Kidney (tissue), 22 donors: ENCODE measurements at places on chromosomes 5 and 9.

DNA sequence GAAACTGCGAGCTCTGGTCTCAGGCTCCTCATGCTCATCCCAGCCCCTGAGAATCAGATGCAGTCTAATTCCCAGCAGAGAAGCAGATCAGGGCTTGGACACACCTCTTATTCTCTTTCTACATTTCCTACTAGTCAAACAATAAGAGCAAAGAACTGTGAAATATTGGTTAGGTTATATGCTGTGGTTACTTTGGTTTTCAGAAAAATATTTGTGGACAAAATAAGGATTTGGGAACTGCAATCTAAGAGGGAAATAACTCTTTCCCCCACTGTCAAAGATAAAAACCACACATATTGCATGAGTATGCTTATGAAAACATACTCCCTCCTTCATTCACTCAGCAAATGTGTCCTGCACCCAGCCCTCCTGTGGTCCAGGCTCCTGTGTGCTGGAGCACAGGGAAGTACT, 164.5 kb upstream of the S1PR3 start:
- no peak overlapping the region for H3K27ac ChIP-seq
- H3K27me3 ChIP-seq, result no peaks in the 10 kb centered on the region
- no peak overlapping the region for H3K4me3 ChIP-seq
- no peaks in the 10 kb centered on the region for H3K36me3 ChIP-seq
- no peaks in the 10 kb centered on the region for H3K4me1 ChIP-seq
- DNase-seq, result no peak

- peaks cover 8% of the 10 kb centered on the region for H3K4me1 ChIP-seq
- peak; percentile 75 for DNase-seq
- H3K36me3 ChIP-seq, result no peaks in the 10 kb centered on the region
Observed at GRCh38 chr9:95004411-95005277, 278.1 kb downstream of the AOPEP start.

DNA sequence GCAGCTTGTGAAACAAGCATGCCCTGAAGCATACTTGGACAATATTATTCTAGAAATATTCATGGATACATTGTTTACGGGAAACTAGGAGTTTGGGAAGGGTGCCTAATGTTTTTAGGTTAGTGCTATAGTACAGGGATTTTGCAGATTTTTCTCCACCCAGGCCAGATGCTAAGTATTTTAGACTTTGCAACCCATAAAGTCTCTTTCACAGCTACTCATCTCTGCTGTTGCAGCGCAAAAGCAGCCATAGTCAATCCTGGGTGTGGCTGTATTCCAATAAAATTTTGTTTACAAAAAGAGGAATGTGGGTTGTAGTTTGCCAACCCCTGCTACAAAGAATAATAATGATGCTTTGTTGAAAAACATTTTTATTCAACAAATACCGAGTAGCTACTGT, 106.2 kb downstream of the CEMIP2 start:
- H3K36me3 ChIP-seq, result no peaks in the 10 kb centered on the region
- H3K27me3 ChIP-seq, result no peaks in the 10 kb centered on the region
- H3K4me3 ChIP-seq, result no peak overlapping the region
- DNase-seq, result no peak
- no peaks in the 10 kb centered on the region for H3K4me1 ChIP-seq
- no peak overlapping the region for H3K27ac ChIP-seq

DNA sequence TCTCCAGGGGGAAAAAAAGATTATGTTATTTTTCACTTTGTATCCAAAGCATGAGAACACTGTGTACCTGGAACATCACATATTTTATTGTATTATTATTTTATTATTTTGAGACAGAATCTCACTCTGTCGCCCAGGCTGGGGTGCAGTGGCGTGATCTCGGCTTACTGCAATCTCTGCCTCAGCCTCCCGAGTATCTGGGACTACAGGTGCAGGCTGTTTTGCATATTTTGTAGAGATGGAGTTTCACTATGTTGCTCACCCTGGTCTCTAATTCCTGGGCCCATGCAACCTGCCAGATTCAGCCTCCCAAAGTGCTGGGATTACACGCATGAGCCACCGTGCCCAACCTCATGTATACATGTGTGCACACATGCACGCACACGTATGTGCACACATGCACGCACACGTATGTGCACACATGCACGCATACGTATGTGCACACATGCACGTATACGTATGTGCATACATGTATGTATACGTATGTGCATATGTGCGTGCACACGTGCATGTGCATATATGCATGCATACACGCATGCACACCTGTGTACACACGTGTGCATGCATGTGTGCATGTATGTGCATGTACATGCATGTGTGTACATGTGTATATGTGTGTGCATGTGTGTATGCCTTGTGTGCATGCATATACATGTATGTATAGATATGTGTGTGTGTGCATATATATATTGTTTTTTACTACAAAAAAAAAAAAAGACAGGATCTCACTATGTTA, 9.5 kb upstream of the UGCG start:
- no peaks in the 10 kb centered on the region for H3K27me3 ChIP-seq
- no peaks in the 10 kb centered on the region for H3K4me1 ChIP-seq
- H3K4me3 ChIP-seq, result no peak overlapping the region
- H3K36me3 ChIP-seq, result no peaks in the 10 kb centered on the region
- no peak for DNase-seq

DNA sequence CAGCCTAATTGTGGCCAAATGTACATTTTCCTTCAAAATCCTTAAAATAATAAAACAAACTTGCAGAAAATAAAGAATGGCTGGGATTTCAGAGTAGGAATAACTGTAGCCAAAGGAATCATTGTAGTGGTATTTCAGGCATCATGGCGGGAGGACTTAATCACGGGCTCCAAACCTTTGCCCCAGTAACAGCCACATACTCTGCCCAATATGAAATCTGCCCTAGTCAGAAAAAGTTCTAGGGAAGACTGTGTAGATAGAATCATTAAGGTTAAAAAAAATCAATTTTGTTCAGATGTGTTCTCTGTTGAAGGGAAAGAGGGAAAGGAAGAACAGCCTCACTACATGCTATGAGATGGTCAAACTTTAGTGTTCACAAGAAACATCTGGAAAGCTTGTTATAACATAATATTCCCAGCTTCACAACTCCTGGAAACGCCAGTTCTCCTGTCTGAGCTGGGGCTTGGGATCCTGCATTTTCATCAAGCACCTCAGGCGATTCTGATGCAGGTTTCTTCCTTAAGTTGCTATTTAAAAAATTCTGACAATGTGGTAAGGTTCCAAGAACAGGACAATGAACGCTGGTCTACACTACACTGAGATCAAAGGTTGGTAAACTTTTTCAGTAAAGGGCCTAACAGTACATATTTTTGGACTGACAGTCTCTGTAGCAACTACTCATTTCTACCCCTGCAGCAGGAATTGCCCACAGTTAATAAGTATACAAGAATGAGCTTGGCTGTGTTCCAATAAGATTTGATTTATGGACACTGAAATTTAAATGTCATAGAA, 87.9 kb downstream of the CEMIP2 start:
- H3K4me1 ChIP-seq, result peaks cover 24% of the 10 kb centered on the region
- H3K27me3 ChIP-seq, result no peaks in the 10 kb centered on the region
- peak; percentile 35 for DNase-seq
- no peak overlapping the region for H3K4me3 ChIP-seq

DNA sequence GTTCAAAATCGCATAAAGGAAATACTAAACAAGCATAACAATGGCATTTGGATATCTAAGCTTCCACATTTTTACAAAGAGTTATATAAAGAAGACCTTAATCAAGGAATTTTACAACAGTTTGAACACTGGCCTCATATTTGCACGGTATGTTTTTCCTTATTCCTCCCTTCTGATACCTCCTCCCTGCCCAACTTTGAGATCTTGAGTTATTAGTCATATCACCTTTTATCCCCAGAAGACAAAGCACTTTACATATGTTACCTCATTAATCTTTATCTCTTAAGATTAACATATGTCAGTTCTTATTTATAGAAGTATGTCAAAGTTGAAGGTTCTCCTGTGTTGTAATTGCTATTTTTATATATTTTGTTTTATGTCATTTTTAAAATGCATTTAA, 29.8 kb downstream of the TDRD7 start:
- H3K36me3 ChIP-seq, result no peaks in the 10 kb centered on the region
- no peak for DNase-seq
- no peak overlapping the region for H3K4me3 ChIP-seq
- H3K4me1 ChIP-seq, result peaks cover 6% of the 10 kb centered on the region
- H3K27me3 ChIP-seq, result no peaks in the 10 kb centered on the region
- no peak overlapping the region for H3K27ac ChIP-seq

DNA sequence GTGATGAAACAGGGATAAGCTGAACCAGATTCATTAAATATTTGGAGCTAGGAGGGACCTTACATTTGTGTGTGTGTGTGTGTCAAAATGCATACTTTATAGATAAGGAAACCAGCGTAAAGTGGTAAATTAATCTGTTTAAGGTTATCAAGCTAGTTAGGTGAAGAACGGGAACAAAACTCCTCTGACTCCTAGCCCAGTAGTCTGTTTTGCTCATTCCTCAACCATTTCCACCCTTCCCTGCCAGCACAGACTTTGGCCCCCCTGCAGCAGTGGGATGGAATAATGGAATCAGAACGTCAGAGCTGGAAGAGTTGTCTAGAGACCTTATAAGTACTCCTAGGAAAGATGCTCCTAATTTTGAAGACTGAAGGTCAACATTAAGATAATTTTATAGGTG, 6.5 kb downstream of the AGXT2 start:
- H3K4me3 ChIP-seq, result no peak overlapping the region
- H3K27ac ChIP-seq, result no peak overlapping the region
- no peak for DNase-seq
- peaks cover 2% of the 10 kb centered on the region for H3K4me1 ChIP-seq
- H3K27me3 ChIP-seq, result no peaks in the 10 kb centered on the region

GRCh38 chr9:137230705-137231371, at the start of gene SLC34A3:
Gene SLC34A3 (plus strand): TSS chr9:137230901. CDS start chr9:137231703, 802 bp downstream.
- no peak within 1 kb of the TSS for H3K4me3 ChIP-seq
- peak within 1 kb of the TSS; percentile 51 for H3K27ac ChIP-seq
- no peaks in the 10 kb centered on the region for H3K27me3 ChIP-seq
- DNase-seq, result no peak
- H3K36me3 ChIP-seq, result no peaks in the 10 kb centered on the region

GRCh38 chr5:34680896-34681295, 24.8 kb downstream of the RAI14 start:
- H3K27ac ChIP-seq, result no peak overlapping the region
- H3K27me3 ChIP-seq, result no peaks in the 10 kb centered on the region
- no peak for DNase-seq
- H3K4me3 ChIP-seq, result no peak overlapping the region
- H3K4me1 ChIP-seq, result peaks cover 8% of the 10 kb centered on the region
- H3K36me3 ChIP-seq, result no peaks in the 10 kb centered on the region

DNA sequence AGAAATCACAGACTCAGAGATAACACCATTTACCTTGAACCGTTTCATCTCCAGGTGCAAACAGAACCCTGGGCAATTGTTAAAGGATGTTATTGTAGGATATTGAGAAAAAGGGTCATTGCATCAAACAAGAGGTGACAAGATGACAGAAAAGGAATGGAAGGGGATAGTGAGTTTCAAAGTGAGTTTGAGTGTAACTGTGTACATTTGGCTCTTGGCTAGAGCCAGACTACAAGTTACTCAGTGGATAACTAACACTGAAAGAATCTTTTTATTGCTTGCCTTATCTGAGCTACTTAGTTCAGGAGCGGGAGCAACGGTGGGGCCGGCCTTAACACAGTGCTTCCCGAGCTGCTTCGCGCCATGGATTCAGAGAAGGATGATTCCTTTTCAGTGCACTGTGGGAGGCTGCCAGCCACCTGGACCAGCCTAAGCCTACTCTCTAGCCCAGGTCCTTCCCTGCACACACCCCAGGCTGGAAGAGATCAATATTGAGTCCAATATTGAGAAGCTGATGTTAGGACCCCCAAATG, 193.4 kb downstream of the ATPSCKMT start:
- no peak overlapping the region for H3K4me3 ChIP-seq
- DNase-seq, result no peak
- H3K36me3 ChIP-seq, result no peaks in the 10 kb centered on the region
- no peaks in the 10 kb centered on the region for H3K4me1 ChIP-seq
- H3K27ac ChIP-seq, result no peak overlapping the region

DNA sequence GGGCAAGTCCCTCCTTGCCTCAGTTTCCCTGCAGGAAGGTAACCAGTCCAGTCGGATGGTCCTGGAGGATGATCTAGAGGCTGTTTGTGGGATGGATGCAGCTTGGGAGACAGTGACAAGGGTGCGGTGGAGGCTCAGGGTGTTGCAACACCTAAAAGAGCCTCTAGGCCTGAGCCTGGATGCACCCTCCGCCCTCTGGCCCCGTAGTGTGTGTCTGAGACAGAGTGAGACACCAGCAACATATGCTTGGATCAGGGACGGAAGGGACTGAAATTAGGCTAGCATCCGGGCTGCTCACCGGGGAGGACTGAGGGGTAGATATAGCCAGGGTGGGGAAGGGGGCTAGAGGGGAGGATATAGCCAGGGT, 1.1 kb downstream of the CRAT start:
- no peak overlapping the region for H3K27ac ChIP-seq
- H3K4me3 ChIP-seq, result no peak overlapping the region
- DNase-seq, result peak; percentile 69
- H3K4me1 ChIP-seq, result peaks cover 7% of the 10 kb centered on the region
- no peaks in the 10 kb centered on the region for H3K27me3 ChIP-seq

DNA sequence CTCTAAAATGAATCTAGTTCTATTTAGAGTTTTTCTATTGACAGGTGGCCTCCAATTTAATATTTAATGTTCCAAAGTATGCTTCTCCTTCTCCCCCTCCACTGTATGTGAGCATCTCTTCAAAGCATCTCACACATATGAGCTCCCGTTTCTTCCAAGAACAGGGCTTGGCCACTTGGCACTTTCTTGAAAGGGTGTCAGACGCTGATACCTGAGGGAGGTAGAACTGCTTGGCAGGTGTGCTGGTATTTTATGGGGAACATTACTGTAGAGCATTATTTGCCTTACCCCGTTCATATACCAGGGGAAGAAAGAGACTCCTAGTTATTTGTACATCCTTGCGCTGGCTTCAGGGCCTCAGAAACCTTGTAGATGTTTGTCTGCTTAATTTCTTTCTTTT, 1.9 kb downstream of the RCL1 start:
- no peaks in the 10 kb centered on the region for H3K27me3 ChIP-seq
- H3K27ac ChIP-seq, result no peak overlapping the region
- H3K4me1 ChIP-seq, result peaks cover 3% of the 10 kb centered on the region

- no peaks in the 10 kb centered on the region for H3K27me3 ChIP-seq
- no peak overlapping the region for H3K4me3 ChIP-seq
- no peaks in the 10 kb centered on the region for H3K4me1 ChIP-seq
- H3K27ac ChIP-seq, result no peak overlapping the region
- DNase-seq, result peak; percentile 71
Observed at GRCh38 chr9:106467113-106467864, 395.7 kb upstream of the ZNF462 start.

DNA sequence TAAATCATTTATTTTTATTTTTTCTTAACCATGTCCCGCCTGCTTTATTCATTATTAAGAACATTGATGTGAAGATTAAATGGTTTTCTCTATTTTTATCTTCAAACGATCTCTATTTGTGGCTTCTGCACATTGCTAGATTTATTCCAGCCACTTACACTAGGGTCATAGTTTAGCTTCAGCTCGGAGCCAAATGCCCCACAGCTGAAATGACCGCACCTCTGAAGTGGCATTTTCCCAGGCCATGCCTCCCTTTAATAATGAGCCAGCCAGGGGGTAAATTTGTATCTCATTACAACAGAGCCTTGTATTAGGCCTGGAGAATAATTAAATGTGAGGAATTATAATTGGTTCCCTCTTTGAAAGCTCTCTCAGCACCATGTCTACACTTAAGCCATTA, 89.4 kb downstream of the DOCK8 start:
- H3K27ac ChIP-seq, result no peak overlapping the region
- DNase-seq, result no peak
- no peaks in the 10 kb centered on the region for H3K4me1 ChIP-seq
- H3K4me3 ChIP-seq, result peak overlapping the region; percentile 14

GRCh38 chr5:143837306-143837848, 25.4 kb downstream of the HMHB1 start:
- H3K4me1 ChIP-seq, result no peaks in the 10 kb centered on the region
- H3K4me3 ChIP-seq, result no peak overlapping the region
- H3K27ac ChIP-seq, result no peak overlapping the region
- H3K27me3 ChIP-seq, result no peaks in the 10 kb centered on the region
